ENCODE measurements at places on chromosomes 2 and 18.

- no peak for DNase-seq
These were observed 372.8 kb downstream of the CLIP4 start for GRCh38 chr2:29487967-29488555.

DNA sequence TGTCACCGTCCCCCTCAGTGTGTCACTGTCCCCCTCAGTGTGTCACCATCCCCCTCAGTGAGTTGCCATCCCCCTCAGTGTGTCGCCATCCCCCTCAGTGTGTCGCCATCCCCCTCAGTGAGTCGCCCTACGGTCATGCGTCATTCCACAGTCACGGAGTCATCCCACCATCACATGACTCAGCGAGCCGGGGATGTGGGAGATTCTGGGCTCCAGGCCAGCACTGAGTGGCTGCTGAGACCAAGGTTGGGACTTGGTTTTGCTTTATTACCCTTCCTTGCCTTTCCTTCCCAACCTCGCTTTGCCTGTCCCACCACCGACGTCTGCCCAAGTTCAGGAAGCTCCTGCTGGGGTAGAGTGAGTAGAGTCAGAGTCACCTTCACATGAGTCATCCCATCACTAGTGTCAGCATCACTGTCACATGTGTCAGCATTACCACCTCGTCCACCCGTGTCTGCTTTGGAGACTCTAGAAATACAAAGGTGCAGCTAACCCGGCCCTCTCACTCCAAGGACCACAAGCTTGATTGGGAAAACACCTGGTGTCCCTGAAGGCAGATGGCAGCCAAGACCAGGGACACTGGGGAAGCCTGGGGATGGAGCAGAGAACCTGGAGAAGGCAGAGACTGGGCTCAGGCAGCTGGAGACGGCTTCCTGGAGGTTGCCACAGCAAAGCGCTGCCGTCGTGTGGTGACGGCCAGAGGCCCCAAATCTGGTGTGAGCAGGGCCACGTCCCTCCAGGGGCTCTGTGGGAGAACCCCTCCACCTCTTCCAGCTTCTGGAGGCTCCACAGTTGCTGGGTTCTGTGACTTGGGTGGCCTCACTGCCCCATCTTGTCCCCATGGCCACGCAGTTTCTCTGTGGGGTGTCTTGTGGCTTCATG, 485.2 kb upstream of the SALL3 start:
- no peak for DNase-seq

DNA sequence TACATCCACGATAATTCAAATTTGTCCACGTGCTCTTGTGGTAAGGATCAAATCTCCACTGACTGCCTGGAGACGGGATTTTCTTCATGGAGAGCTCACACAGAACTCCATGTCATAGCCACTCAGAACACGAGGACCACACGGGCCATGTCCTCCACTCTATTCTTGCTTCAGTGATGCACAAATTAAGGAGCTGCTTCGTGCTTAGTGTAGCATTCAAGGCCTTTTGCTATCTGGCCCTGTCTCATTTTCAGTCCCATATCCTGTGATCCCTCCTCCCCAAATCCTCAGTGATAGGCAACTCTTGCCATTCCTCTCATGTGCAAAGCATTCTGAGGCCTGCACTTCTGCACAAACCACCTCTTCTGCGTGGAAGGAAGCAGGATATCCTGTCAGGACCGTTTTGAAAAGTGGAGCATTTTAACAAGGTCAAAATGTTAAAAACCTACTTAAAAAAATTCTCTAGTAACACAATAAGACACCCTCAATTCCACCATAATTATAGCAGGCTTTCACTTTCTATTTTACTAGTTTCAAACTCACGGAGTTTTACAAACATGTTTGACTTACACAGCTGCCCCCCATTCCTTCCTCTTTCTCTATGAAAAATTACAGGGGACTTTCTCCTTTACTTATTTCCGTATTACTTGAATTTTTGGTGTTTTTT, 35.2 kb downstream of the ST3GAL5 start:
- DNase-seq = no peak

GRCh38 chr2:143503280-143503679, 374.1 kb downstream of the ARHGAP15 start:
- no peak for DNase-seq

DNA sequence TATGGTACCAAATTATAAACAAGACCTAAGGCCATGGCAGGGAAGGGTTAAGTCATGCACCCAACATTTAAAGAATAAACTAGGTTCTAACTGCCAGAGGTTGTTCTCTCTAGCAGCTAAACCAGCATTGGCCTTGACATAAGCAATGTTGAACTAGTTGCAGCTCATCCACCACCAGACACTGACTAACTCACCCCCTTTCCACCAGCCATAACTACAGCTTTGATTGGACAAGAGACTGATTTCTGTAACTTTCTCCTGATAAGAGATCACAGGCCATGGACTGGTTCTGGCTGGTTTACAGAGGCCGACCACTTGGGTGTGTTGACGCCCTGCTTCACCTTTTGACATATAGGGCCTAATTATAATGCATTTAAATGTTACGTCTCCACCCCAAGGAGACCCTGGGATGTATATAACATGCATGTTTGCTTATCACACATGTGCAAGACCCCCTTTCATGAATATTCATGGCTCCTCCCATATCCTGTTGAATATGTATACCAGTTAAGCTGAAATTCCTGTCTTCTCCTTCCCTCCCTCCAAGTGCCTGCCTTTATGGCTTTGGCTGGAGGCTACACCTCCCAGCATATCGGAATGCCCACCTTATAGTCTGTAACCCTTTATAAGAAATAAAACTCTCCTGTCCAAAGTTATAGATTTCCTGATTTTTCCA, 75.9 kb downstream of the MRPS9 start:
- no peak for DNase-seq

- no peak for DNase-seq
These were observed 114.9 kb downstream of the ALK start for GRCh38 chr2:29806461-29806860.

DNA sequence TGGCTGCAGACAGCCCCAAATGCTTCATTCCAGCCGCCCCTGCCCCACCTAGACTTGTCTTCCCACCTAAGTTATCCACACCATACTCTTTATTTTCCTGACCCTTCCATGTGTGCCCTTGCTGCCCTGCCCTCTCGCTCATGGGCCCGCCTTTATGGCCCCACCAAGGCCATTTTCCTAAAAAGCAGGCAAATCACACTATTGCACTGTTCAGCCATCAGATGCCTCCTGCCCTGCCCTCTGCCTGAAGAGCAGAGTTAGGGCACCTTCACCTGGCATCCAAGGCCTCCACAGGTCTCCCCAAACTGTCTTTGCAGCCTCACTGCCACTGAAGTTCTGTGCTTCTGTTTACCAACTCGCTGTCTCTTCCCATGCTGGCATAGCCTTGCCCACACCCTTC, 496.7 kb downstream of the EIPR1 start:
- no peak for DNase-seq

DNA sequence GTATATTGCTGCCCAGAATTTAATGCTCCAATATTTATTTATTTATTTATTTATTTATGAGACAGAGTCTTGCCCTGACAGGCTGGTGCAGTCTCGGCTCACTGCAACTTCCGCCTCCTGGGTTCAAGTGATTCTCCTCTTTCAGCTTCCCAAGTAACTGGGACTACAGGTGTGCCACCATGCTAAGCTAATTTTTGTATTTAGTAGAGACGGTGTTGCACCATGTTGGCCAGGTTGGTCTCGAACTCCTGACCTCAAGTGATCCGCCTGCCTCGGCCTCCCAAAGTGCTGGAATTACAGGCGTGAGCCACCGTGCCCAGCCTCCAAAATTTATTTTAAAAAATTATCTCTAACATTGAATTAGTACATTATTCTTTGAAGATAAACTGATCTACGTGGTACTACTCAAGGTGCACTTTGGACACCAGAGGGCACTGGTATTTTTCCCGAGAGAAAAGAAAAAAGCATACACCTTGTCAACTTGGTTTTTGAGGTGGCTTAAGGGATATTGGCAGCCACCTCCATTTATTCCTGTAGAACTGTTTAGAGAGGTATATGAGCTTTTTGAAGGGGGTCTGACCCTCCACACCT, 1.4 kb upstream of the IDH1 start:
- DNase-seq = no peak

- DNase-seq = no peak
These were observed 108.0 kb downstream of the FAM168B start for GRCh38 chr2:130985206-130985780.

GRCh38 chr2:196330645-196331044, 159.3 kb upstream of the STK17B start:
- no peak for DNase-seq

DNA sequence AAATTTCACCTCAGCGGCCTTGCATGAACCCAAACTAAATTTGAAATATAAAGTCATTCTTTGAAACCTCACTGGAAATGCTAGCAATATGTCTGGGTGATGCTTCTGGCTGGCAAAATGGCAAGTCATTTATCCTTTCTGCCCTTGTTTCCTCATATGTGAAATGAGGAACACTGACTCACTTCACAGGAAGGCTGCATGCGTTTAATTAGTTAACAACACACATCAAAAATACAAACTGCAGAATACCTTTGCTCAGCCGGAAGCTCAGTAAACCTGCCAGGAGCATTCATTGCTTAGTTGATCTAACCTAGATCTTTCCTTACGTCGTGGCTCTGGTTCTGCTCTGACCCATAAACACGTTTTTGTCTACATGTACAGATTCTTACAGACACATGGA, 214.2 kb upstream of the ACVR2A start:
- DNase-seq = no peak

DNA sequence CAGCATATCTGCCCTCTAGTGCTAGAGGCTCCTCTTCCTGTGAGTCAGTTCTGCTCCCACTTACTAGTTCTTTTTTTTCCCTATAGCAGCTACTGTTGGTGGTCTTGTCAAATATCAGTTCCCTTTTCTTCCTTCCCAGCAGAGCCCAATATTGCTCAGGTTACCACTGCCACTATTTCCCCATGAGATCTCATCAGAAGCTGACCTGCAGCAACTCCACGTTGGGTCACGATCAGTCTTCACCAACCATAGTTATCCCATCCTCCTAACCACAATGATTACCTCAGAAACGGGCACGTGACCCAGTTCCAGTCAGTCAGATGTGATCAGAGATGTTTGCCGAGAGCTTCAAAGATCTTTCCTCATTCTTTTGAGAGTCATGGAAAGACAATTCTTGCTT, 59.7 kb upstream of the CAPN13 start:
- no peak for DNase-seq

DNA sequence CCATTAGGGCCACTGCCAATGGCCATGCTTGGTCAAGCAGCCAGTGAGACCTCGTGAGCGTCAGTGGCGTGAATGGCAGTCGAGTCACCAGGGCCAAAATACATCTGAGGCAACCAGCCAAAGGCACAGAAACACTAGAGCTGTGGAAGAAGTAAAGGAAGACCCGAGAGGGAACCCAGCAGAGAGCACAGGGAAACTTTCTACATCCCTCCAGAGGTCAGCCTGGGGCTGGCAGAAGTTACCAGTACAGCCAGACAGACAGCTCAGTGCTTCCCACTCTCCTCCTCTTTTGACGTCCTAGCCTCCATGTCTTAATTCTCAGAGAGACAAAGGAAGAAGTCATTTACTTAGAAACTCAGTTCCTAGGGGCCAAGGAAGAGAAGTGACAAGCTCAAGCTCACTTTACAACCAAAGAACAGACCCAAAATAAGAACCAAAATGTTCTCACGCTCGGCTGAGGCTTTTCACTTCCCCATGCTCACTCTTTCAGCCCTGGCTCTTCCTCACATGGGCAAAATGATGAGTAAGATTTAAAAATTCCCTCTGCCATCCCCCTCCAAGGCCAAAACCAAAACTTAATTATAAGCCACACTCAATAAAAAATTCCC, 8.7 kb downstream of the CYRIA start:
- DNase-seq = no peak

DNA sequence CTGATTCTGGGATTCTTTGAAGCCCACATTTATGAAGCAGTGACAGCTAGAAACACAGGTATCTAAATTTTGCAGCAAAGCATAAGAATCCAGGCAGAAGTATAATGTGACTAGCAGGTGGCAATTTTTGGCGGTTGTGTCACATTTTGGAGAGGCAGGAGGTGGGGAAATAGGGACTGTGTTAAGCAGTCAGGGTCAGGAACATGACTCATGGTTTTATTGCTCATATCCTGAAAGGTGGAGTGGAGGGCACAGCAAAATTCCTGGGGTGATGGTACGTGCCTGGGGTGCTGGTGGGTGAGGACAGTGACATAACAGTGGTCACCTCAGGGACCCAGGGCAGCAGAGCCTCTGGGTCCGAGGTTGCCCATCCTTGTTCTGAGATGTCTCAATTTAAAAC, 63.5 kb upstream of the TTN start:
- DNase-seq = no peak

GRCh38 chr18:6564950-6565814, 150.5 kb upstream of the L3MBTL4 start:
- no peak for DNase-seq

DNA sequence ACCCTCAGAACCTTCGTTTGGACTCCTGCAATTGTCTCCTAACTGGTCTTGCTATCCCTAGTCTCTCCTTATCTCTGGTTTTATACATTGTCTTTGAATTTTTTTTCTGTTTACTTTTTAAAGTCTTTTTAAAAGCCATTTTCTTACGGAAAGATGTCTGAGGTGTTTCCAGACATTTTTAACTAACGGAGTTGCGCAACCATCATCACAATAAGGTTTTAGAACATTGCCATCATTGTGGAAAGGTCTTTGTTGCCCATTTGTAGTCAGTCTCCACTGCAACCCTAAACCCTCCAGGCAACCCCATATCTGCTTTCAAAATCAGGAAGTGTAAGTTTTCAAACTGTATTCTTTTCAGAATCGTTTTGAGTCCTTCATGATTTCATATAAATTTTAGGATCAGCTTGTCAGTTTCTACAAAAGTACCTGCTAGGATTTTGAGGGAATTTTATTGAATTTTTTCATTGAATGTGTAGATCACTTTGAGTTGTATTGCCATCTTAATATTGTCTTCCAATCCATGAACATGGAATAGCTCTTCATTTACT, 46.3 kb downstream of the ANKRD12 start:
- no peak for DNase-seq

GRCh38 chr2:60556175-60556574, 2.7 kb upstream of the BCL11A start:
- no peak for DNase-seq

DNA sequence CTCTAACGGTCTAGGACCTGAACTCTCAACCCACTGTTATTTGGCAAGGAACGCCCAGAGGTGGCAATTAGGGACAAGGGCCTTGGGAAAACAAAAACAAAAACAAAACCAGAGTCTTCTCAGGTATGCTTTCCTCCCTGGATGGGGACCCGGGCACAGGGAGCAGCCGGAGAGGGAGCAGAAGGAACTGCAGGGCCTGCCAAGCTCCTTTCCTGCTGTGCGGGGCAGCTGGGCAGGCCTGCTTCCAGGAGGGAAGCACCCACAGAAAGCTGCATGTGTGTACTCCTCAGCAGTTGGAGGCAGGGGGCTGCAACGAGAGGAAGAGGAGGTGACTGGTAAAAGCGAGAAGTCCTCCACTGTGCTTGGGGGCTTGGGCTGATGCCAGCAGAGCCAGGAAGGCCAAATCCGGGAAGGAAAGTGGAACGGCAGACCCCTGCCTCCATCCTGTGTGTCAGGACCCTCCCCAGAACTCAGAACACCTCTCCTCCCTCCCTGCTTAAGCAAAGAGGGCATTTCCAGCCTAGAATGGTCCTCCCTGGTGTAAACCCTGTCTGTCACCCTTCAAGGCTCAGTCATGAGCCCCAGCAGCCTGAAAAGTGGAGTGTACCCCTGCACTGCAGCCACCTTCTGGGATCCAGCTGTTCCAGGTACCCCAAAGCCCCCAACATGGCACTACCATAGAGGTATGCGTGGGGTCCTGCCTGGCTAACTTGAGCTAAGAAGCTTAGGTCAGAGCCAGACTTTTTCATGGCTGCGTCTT, 56.3 kb downstream of the DNMT3A start:
- no peak for DNase-seq

- DNase-seq = no peak
These were observed 121.8 kb downstream of the CERS6 start for GRCh38 chr2:168577885-168578284.

Measured in stimulated activated CD4-positive, alpha-beta T cell treated with anti-CD3 and anti-CD28 coated beads, TNF-alpha, amount 100 ng/mL, for 1 hour (primary cell).